ENCODE measurements at places on chromosomes 13 and 19.

DNA sequence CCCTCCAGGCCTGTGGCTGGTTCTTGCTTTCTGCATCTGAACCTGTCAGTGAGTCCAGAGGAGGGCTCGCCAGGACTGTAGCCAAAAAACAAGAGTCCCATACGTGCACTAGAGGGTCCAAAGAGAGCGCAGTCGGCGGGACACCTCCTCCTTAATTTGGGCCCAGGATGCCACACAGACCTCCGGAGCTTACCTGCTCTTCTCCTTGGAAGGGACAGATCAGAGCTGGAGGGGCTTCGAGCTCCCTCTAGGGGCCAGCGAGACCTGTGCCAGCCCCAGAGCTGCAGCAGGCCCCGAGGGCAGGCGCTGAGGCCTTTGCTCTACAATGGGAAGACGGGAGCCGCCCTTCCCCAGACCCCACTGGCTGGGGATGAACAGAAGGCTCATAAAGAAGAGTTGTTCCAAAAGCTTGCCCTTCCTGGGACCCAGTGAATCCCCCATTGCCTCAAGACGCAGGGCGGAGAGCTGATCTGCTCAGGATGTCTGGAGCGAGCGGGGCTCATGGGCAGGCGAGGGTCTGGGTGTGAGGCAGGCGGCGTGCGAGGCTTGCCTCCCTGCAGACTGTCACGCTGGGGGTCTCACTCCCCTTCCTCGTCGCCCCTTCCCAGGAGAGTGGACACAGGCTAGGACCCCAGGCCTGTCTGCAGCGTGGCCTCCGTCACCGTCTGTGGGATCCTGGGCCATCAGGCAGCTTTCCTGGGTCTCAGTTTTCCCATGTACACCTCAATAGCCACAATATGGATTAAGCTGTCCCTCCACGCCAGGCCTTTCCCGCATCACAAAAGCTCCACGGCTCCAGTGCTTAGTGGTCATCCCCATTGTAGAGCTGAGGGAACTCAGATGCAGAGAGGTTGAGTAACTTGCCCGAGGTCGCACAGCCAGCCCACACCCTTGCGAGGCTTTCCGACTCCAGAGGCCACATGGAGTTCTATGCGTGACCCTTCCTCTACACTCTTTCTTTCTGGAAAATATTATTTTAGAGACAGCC, 46.9 kb upstream of the VSTM2B start:
- no peak for DNase-seq

DNA sequence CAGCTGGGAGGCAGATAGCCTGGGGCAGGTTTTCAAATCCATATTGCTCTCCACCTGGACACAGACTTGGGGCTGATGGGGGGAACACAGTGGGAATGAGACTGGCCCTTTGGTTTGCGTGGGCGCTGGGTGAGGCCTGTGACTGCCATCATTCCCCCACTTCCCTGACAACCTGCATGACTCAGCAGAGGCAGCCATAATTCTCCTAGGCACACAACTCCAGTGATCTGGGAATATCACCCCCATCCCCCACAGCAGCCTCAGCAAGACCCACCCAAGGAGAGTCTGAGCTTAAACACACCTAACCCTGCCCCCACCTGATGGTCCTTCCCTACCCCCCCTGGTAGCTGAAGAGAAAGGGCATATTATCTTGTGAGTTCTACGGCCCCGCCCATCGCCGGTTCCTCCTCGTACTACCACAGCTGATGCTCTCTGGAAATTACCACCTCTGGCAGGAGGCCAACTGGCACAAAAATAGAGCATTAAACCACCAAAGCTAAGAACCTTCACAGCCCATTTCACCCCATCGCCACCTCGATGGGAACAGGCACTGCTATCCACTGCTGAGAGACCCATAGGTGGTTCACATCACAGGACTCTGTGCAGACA, 71.0 kb downstream of the RNF17 start:
- DNase-seq, result no peak

DNA sequence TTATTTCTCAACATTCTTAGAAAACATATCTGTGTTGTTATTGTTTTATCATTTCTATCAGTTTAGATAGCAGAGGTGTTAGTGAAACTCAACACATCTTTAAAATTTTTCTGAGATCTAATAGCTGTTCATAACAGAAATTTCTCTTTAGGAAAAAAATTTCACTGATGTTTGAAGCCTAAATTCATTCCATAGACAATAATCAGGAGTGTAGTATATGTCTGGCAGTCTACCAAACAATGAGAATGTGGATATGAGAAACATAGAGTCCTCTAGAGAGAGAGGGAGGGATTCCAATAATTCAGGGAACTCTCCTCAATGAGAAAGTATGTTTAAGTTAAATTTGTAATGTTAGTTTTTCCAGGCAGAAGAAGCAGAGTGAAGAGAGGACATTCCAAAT, 118.2 kb upstream of the EDNRB start:
- DNase-seq, result no peak

DNA sequence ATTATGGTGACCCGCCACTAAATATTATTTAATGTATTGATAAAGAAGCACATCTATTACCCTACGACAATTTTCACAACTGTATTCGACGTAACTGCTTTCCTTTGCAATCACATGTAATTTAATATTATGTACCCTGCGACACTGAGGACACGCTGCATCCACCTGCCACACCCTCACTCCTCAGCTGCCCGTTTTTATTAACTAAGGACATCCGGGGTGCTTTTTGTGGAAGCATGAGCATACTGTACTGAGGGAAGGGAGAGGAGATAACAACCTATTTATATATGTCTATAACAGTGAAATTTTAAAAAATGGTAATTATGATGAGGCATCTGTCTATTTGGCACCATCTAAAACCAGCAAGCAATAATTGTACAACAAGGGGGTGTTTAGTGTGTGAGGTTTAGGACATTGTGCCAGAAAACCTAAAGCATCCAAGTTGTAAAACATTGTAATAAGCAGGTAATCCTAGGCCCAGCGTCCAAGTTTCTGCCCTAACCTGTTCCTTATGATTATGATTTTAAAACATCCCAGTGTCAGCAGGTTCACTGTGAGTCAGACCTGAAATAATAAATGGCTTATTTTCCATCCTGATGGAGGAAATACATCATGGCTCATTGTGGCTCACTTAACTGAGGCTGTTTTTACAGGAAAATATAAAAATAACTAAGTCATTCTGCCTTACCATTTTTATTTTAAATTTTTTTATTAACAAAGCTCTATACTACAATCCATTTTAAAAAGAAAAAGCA, 56.3 kb downstream of the FOXO1 start:
- DNase-seq, result peak; percentile 90

GRCh38 chr19:58544591-58545285, 874 bp downstream of the TRIM28 start:
- DNase-seq, result peak; percentile 51

DNA sequence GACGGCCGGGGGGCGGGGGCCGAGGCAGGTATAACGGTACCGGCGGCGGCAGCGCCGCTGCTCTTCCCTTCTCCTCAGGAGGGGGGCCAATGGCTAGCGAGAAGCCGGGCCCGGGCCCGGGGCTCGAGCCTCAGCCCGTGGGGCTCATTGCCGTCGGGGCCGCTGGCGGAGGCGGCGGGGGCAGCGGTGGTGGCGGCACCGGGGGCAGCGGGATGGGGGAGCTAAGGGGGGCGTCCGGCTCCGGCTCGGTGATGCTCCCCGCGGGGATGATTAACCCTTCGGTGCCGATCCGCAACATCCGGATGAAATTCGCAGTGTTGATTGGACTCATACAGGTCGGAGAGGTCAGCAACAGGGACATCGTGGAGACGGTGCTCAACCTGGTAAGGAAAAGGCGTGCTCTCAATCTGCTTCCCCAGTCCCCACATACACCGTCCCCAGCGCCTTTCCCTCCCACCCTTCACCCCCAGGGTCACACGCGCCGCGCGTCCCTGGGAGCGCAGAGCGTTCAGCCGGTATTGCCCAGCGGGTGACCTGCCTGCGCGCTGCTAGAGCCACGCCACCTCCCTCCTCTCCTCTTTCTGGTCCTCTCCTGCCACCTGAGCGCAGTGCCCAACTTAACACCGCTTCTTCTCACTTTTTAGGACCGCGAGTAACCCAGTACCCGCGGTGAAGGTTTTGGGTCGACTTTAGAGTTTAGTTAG, 814 bp downstream of the NBEA start:
- no peak for DNase-seq
